SJSA1 (cell line): ENCODE measurements at places on chromosomes 2 and 18.

DNA sequence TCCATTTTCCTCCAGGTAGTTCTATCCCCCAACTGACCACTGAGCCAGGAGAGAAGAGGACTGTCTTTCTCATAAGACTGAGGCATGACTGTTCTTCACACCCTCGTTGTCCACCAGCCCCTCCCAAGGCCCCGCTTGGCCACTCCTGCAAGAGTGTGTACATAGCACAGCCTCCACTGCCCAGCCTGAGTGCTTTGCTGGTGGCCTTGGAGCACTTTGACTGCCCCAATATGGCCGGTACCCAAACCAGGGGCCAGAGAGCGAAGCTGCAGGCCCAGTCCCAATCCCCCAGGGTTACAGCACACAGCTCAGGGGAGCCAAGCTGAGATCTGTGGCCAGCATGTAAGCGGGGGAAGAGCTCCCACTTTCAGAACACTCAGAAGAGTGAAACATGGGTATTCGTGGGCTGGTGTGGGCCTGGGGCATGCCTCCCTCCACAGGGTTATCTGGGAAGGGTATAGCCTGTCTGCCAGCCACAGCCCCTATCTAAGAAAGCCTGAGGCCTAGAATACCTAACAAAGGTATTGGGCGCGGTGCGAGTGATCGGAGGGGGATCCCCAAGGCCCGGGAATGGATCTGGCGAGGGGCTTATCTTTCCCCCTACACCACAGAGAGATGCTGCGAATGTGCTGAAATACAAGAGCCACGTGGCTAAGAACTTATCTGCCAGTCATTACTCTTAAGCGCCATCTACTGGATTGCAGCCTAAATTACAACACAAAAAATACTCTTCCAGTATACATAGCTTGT, 163.8 kb downstream of the WDPCP start:
- DNase-seq = no peak

DNA sequence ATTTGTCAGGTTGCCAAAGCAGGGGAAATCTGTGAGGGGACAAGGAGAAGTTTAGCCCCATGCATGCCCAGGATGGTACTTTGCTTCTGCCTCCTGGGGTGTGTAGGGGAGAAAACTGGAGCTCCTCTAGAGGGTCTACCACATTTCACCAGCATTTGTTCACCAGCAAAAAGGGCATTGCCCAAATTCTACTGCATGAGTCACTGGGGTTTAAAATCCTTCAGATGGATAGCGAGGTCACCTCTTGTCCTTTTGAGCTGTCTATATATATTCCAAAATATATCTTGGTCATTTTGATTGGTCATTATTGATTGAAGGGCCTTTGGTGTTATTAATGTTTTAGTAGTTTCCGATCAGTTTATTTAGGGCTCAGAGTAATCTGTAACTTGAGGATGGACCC, 18.7 kb downstream of the FHOD3 start:
- DNase-seq = no peak

DNA sequence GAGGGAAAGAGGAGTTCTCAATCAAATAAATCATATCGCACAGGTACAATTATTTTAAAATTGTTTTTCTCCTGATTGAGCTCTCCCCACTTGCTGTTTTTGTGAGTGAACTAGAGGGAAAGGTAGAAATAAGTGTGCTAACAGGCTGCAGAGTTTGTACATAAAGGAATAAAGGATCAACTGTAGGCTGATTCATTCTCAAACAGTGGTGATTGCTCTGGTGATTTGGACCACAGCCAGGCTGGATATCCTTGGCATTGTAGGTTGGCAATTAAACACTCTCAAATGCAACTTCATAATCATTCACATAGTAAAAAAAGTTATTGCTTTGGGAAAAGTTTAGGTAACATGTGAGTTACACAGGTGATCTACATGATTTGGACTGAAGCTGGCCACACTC, 29.8 kb downstream of the LRP1B start:
- no peak for DNase-seq

- DNase-seq = no peak
Measured at GRCh38 chr2:176830362-176830761, 382.2 kb upstream of the HNRNPA3 start.

DNA sequence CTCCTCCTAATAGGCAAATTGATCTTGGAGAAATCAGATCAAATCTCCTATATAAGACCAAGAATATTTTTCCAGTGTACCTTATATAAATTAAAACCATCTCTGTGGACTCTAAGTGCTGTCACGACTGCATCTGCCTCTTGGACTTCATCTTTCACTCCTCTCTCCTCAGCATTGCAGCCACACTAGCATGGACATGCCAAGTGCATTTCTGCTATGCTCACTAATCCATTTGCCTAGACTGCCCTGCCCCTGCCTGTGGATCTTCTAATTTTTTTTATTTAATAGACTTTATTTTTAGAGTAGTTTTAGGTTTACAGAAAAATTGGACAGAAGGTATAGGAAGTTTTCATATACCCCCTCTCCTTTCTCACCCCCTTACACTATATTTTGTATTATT, 146.7 kb upstream of the VWC2L start:
- no peak for DNase-seq

DNA sequence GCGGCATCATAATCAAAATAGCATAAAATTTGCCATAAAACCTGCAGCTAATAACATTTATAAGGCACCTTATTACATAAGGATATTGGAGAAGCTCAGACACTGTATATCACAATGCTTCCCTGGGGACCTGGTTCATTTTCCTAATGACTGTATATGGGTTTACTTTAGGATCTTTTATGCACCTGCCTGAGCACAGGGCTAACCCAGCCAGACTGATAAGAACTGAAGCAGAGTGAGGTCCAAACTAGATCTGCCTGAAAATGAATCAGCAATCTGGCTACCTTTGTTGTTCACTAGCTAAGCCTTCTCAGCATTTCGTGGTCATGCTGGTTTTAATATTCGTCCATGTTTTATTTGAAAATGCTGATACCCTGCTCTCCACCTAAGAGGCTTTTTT, 1922.3 kb upstream of the CELF4 start:
- no peak for DNase-seq

DNA sequence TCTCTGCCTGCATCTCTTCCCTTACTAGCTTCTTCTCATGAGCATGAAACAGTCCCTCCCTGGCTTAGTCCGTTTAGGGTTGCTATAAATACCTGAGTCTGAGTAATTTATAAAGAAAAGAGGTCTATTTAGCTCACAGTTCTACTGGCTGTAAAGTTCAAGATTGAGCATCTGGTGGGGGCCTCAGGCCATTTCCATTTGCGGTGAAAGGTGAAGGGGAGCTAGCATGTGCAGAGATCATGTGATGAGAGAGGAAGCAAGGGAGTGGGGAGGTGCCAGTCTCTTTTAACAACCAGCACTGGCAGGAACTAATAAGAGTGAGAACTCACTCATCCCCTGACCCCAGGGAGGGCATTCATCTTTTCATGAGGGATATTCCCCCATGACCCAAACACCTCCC, 26.8 kb downstream of the RHBDD1 start:
- DNase-seq = no peak

- no peak for DNase-seq
Measured at GRCh38 chr2:96264656-96265348, 995 bp downstream of the TMEM127 start.

- DNase-seq = no peak
Measured at GRCh38 chr18:12837747-12838146, 46.3 kb downstream of the PTPN2 start.

GRCh38 chr18:78906066-78906465, 73.6 kb upstream of the SALL3 start:
- peak; percentile 36 for DNase-seq

GRCh38 chr2:77862120-77862519, 339.9 kb upstream of the LRRTM4 start:
- no peak for DNase-seq

DNA sequence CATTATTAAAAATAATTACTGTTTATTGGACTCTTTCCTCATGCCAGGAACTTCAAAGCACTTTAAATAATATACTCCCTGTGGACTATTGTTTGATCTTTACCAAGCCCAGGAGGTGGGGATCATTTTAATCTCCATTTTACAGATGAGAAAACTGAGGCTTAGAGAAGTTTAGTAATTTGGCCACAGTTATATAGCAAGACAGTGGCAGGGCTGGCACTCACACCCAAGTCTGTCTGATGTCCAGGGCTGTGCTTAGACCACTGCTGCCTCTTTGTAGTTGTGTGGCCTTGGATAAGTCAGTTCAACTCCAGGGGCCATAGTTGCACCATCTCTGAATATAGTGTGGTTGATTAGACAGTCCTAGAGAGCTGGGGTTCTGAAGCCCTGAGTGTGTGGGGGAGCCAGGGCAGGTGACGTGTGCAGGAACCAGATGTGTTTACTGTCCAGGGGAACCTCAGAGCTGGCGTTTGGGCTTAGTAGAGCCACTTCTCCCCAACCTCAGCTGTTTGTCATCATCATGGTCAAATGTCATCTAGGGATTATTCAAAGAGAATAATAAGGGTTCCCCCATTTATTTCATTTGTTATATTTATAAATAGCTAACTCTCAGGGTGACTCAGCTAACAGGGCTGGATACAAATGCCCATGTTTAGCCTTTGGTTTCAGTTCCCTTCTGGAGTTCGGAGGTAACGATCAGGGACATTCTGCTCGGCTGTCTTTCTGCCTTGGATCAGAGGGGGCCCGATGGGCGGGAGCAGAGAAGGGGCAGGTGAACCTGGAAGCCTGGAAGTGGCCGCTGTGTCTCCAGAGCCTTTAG, 68.0 kb downstream of the BOLA3 start:
- DNase-seq = no peak

GRCh38 chr2:7026742-7027141, 109.5 kb downstream of the RNF144A start:
- no peak for DNase-seq

- DNase-seq = no peak
Measured at GRCh38 chr18:3984163-3984757, 470.8 kb downstream of the DLGAP1 start.

- DNase-seq = peak; percentile 55
Measured at GRCh38 chr2:70948337-70949003, 12.8 kb downstream of the ATP6V1B1 start.

DNA sequence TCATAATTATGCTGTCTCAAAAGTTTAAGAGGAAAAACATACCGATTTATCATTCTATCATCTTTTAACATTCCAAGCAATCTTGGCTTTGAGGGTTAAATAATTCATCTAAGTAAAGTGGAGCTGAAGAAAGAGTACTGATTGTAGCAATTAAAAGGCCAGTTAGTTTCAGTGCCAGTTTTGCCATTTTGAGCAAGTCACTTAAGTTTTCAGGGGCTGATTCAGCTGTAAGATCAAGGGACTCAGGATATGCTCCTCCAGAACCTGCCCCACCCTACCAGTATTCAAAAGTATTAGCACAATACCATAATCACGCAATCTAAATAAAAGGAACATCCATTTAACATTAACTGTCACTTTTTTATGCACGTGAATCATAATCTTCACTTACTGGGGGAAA, 1.9 kb downstream of the SS18 start:
- no peak for DNase-seq

GRCh38 chr2:84886791-84887190, 5.9 kb upstream of the TRABD2A start:
- peak; percentile 29 for DNase-seq

- no peak for DNase-seq
Measured at GRCh38 chr18:66550366-66550765, 53.5 kb downstream of the CDH19 start.

DNA sequence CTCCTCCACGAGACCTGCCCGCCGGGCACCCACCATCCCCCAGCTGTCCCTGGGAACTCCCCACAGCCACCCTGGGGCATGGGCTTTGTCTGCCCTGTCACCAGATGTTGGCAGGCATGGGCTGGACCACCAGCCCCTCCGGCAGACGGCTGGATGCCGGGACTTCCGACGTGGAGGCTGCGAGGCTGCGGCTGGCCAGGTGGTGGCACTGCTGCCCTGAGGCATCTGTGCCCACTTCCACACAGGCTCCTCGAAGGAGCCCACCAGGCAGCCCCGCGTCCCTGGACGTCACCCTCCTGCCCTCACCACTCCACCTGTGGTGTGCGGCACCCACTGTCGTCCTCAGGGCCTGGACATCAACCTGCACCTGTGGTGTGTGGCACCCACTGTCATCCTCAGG, 319.9 kb upstream of the SALL3 start:
- no peak for DNase-seq

GRCh38 chr18:3478262-3478978, 28.4 kb downstream of the TGIF1 start:
- DNase-seq = no peak

DNA sequence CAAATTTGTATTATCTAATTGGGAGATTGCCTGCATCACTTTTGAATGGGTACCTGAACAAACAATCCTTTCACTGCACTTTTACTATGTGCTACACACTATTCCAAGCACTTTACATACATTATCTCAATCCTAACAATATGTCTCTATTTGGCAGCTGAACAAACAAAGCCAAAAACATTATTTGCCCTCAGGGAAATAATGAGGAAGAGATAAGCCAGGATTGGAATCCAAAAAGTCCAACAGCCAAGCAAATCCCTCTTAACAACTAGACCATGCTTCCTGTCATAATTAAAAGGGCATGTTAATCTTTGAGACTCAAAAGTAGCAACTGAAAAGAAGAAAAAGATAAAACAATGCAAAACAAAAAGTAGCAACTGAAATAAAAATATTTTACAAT, 32.1 kb downstream of the RPRD1A start:
- no peak for DNase-seq

GRCh38 chr18:36389027-36389426, 91.5 kb downstream of the FHOD3 start:
- DNase-seq = no peak

DNA sequence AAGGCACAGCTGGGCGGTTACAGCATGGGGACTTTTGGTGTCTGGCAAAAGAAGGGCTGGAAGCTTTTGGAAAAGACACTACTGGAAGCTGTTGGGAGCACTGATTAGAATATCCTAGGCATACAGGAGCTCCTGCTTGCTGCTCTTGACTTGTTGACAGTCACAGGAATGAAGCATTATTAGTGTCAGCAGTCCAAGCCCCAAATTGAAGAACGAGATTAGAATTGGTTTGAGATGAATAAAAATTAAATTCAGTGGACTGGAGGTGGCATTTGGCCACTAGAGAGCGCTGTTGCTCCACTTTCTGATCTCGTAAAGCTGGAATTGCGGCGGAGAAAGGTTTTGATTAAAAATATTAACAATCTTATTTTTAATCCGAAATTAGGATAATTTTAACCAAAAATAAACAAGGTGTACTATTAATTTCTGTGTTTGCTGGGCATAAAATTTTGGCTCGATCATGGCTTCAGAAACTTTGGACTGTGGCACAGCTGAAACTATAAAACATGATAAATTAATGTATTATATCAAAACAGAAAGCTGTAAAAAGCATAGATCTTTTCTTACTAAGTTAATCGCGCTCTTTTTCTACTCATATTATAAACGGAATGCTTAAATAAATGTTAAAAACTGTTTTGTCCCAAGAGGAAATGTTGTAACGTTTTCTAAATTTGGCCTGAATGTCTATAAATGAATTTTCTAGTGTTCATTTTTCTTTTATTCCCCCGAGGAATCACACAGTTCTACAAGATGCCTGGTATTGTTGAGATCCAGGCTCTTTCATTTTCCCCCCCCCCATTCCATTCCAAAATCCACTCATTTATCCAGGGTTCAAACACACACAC, 2.4 kb upstream of the HOXD8 start:
- peak; percentile 52 for DNase-seq

GRCh38 chr2:75162897-75163296, 36.4 kb downstream of the TACR1 start:
- DNase-seq = no peak
